ENCODE measurements at places on chromosomes 13 and 19.
A peak's percentile ranks its signal among the peaks of the same experiment; 100 is the strongest.

GRCh38 chr13:33045851-33046592, 29.8 kb downstream of the KL start:
- no peak for DNase-seq

GRCh38 chr13:39631307-39631706, 24.2 kb upstream of the COG6 start:
- no peak for DNase-seq

GRCh38 chr13:110422913-110423688, 116.0 kb downstream of the COL4A2 start:
- DNase-seq: no peak

- no peak for DNase-seq
Measured at GRCh38 chr13:36329361-36329760, 16.8 kb downstream of the SPART start.

GRCh38 chr13:109211616-109212015, 574.8 kb downstream of the IRS2 start:
- no peak for DNase-seq

GRCh38 chr19:39915101-39915847, 19.2 kb downstream of the FCGBP start:
- DNase-seq: no peak

- DNase-seq: no peak
Measured at GRCh38 chr19:30799865-30800755, 427.9 kb downstream of the ZNF536 start.

DNA sequence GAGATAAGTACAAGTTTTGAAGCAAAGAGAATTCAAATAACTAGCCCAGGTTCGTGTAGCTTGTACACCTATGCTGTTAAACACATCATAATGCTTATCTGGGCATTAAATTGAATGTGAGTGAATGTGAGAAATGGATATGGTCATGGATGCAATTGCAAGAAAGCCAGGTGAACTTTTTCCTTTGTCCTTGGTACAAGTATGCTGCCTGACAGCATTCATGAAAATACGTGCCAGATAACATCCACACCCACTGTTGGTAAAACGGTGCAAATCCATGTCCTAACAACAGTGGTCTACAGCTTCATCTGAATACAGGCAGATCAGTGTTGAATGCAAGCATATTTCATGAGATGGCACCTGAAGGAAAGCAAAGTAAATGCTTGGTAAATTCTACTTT, 122.2 kb downstream of the STOML3 start:
- DNase-seq: no peak

GRCh38 chr13:98986226-98986846, 8.5 kb upstream of the DOCK9 start:
- no peak for DNase-seq

DNA sequence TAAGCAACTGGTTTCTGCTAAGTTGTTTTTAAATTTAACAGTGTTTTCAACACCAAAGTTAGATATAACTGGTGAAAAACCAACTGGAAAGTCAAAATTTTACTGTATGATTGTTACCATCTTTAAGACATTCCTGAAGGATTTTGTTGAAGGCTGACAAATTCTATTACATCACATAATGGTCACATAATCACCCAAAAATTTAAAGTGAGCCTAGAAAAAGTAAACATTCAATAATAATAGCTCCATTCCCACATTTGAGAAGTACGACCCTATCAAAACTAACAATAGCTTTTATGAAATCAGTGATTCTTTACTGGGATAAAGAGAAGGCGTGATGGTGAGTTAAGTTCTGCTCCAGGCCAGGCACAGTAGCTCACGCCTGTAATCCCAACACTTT, 51.6 kb downstream of the USP12 start:
- no peak for DNase-seq

DNA sequence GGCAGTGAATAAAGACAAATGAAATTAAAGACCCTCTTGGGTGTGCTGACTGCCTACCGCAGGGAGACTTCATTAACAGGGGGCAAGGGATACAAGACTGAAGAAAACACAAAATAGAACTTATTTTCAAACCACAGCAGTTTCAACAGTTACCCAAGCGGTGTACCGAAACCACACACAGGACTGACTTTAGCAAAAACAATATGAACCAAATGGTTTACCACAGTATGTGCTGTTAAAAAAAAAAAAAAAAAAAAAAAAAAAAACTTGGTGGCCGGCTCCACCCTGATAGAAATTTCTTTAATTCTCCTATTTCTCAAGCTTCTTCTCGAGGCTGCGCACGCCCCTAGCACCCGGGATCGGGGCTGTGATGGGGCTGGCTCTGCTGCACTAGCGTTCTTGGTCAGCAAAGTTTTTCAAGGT, 42.6 kb downstream of the KLF2 start:
- DNase-seq: peak; percentile 94

GRCh38 chr13:23722726-23723453, 152.7 kb downstream of the TNFRSF19 start:
- no peak for DNase-seq

DNA sequence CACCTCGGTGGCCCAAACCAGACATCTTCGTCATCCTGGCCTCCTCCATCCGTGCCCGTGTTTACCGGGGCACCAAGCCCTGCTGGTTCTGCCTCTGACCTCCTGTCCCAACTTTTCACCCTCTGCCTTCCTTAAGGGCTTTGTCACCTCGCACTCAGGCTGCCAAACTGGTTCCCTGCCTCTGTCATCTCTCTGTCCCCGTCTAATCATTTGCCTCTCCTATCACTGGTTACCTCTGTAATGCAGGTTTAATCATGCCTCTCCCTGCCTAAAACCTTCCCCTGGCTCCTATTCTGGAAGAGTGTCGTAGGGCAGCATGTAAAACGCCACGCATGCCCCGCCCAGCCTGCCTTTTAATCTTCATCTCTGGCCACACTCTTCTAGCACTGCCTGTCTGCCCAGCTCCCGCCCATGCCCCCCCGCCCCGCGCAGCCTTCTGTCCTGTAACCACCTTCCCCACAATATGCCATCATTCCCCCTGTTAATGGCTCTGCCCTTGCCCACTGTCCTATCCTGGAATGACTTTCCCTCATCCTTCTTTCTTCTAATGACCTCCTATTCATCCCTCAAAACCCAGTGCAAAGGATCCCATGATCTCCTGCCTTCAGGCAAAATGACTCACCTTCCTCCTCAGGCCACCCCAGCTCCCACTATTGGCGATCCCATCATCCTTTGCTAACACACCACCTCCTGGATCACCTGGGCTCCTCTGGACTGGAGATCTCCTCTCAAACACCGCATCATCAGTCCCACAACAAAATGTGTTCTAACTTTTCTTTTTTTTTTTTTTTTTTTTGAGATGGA, 66.7 kb downstream of the PEX11G start:
- DNase-seq: no peak

DNA sequence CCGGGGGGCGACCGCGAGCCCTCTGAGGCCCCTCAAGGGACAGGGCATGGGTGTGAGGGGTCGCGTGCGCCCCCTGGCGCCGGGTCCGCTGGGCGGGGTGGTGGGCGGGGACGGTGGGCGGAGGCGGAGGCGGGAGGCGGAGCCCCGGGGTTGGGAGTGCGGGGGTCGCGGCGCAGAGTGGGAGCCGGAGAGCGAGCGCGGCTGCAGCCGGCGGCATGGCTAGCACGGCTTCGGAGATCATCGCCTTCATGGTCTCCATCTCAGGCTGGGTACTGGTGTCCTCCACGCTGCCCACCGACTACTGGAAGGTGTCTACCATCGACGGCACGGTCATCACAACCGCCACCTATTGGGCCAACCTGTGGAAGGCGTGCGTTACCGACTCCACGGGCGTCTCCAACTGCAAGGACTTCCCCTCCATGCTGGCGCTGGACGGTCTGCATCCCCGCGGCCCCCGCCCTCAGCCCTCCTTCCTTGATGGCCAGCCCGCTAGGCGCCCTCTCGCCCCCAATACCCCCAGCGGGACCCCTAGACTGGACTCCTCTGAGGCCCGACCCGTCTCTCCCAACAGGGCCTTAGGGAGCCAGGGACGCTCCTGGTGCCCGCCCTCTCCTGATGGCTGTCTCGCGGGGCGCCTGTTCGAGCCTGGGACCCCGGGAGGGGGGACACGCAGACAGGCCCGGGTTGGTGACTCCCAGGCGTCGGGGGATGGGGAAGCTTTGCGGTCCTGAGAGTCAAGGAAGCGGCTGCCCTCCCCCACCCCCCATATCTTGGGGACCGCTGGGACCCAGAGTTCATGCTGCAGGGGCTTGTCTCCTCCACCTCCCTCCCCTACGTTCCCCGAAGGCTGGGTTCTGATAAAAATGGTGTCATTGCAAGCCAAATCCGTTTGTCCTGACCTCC, at the start of gene CLDN10:
CLDN10 (plus strand) TSS at position 182 of the 903 bp plus-strand sequence; CDS start at position 216, 34 bp downstream.
- DNase-seq: no peak

DNA sequence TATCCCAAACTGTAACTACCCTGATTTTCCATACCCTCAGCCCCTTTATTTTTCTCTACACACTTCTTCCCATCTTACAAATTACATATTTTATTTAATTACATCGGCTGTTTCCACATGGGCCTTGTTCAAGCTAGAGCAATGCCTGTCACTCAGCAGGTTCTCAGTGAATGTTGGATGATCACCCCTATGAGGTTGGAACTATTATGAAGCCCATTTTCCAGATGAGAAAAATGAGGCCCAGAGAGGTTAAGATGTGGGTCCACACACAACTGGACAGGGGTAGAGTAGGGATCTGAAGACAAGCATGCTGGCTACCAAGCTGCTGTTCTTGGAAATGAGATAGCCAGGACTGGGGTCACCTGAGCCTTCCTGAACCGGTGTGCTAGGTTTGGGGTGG, 10.0 kb downstream of the MAG start:
- no peak for DNase-seq

GRCh38 chr13:108597943-108598342, 31.5 kb upstream of the MYO16 start:
- DNase-seq: no peak

DNA sequence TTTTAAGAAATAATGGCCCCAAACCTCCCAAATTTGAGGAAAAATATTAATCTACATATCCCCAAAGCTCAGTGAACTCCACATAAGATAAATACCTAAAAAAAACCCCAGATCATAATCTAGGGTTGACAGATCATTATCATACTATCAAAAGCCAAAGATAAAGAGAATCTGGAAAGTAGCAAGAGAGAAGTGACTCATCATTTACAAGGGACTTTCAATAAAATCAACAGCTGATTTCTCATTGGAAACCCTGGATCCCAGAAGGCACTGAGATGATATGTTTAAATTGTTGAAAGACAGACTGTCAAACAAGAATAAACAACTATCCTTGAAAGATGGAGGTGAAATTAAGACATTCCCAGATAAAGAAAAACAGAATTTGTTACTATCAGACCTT, 199.3 kb downstream of the KCNRG start:
- DNase-seq: no peak

- DNase-seq: no peak
Measured at GRCh38 chr19:47633996-47634395, 25.1 kb downstream of the BICRA start.

DNA sequence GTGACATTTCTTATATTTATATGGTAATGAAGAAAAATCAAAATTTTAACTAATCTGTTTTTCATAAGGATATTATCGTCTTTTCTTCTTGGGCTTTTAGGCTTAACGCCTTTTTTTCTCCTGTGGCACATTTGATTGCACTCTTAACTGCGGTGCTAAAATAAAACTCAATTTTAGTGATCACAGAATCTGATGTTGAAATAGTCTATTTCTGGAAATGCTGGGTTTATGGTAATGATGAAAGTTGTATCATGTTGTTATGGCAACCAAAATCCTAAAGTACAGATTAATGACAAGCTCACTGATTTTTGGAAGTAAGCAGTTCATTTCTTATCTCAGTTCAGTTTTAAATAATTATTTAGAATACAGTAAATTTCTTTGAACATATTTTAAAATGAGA, 85.3 kb downstream of the COG6 start:
- no peak for DNase-seq

DNA sequence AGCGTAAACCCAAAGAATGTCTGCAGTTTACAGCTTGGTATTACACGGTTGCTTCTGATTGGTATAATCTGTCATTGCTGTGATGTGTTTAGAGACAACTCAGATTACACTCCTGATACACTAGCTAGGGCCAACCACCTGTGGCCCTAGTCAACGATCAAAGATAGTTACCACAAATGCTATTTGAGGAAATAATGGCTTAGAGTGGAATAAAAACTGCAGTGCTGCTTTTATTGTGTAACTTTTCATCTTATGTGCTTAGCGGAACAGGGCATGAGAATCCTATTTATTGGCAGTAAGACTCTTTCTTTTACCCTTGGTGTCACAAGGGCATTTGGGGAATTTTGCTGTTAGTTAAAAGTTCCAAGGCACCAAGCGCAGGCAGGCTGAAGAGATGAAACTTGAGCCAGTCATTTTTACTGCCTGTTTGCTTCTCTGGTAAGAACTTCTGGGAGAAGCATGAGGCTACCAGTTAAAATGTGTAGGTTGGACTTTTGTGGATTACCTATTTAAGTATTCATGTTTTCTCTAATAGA, 363.3 kb downstream of the KCNRG start:
- no peak for DNase-seq

DNA sequence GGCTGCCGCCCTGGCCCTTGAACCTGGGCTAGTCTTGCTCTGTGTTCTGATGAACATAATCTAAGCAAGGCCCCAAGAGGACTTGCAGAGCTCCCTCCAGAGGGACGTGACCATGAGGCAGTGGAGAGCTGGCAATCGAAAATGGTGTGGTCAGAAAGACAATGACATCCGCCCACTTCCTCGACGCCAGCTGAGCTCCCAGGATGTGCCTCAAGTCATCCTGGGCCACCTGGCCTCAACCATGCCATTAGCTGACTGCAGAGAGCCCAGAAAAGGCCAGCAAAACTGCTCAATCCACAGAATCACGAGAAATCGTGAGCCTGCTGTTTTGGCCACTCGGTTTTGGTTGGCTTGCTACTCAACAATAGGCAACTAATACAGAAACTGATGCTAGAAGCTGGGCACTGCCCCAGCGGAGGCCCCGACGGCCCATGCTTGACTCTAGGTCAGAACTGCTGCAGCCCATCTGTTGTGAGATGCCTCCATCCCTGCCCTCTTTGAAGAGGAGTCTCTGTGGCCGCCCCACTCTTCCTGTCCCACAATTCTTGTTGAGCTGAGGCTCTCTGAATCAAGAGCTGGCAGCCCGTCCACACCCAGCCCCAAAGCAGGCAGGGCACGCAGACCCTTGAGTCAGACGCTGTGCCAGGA, 53.3 kb downstream of the STK24 start:
- peak; percentile 88 for DNase-seq

DNA sequence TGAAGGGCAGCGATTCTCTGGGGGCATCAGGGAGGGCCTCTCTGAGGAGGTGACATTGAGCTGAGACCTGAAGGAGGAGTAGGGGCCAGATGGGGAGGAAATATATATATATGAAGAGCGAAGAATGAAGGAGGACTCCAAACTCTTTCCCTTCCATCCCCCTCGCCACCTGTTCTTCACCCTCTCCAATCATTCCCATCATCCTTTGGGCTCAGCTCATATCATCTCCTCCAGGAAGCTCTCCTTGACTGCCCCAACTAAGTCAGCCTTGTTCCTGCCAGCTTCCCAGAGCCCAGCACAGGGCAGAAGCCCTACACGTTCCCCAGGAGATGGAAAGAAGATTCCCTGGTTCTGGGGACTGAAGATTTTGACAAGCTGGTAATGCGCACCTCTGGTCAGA, 33.0 kb upstream of the SEMA6B start:
- DNase-seq: no peak

DNA sequence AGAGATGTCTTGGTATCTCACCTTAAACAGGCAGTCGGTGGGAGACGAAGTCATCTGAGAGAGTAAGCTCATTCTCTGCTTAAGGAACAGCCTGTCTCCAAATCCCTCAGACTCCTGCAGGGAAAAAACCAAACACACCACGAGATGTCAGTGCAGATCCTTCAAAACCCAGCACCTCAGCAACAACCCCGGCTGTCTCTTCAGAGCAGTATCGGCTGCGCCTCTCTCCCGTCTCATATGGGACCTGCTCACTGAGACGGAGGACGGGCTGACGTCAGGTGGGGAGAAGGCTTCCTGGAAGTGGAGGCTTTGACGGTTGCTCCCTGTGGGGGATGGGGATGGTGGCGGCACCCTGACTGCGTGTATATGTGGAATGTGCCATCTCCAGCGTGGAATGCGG, 43.6 kb downstream of the ANKRD27 start:
- no peak for DNase-seq
